CD8-positive, alpha-beta memory T cell (primary cell): ENCODE measurements at places on chromosomes 5 and 9. TPM values are rescaled to one million over a fixed set of nuclear protein-coding genes. Genes with fewer than 3 reads are reported as not detected.

Gene NTRK2
- 0.26 TPM for total RNA-seq

Gene C5orf52
- not detected for total RNA-seq

Gene ADCY2
- not detected for total RNA-seq

DNA sequence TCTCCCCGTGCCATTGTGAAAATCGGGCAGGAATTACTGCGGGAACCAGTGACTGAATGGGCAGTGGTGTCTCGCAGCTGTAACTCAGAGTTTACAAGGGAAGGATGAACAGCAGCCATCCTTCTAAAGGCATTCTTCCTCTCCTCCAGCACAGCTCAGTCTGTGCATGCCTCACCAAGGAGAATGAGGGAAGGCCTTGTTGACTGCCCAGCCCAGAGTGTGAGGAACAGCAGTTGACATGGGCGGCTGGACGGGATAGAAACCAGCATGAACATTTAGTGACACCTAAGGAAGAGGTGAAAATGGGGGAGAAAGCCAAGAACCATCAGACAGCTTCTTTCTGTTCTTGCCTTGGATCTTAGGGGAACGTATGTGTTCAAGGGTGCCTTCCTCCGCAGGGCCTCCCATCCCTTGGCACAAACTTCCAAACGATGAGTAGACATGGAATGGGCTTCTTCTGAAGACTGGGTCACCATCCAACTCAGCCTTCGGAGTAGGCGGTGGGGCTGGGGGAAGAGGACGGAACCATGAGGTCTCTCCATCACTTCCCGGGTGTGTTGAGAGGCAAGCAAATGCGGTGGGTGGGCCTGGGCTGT is 887 bp upstream of the PDE8B start:
- no peak overlapping the region for H3K27ac ChIP-seq
- no peak overlapping the region for H3K4me3 ChIP-seq
- no peaks in the 10 kb centered on the region for H3K4me1 ChIP-seq
- peaks cover 13% of the 10 kb centered on the region for H3K27me3 ChIP-seq
